Activated CD4-positive, alpha-beta T cell treated with anti-CD3 and anti-CD28 coated beads, Interleukin-2, Interleukin-6, amounts not matched to agents 100 ng/mL and 50 ng/mL, durations not matched to agents 16 hours and 8 hours (primary cell): ENCODE measurements at places on chromosomes 11 and 22.

- no peak for DNase-seq
Measured at GRCh38 chr11:111944139-111944538, 7.0 kb downstream of the DIXDC1 start.

DNA sequence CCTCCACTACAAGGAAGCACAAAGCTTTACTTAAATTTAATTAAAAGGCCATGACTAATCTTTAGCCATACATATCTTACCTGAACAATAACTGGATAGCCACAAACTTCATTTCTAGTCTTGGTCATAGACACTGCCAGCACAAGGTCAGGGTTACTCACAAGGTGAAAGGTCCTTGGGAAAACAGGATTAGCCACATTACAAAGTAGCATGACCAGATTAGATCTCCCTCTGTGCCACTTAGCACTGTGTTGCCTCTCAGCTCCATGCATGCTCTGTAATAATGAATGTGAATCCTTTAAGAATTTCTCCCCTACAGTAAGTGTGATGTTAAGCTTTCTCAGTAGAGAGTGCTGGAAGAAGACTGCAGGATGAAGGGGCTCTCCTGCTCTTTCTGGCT is 325.1 kb upstream of the MPPED2 start:
- DNase-seq, result no peak

DNA sequence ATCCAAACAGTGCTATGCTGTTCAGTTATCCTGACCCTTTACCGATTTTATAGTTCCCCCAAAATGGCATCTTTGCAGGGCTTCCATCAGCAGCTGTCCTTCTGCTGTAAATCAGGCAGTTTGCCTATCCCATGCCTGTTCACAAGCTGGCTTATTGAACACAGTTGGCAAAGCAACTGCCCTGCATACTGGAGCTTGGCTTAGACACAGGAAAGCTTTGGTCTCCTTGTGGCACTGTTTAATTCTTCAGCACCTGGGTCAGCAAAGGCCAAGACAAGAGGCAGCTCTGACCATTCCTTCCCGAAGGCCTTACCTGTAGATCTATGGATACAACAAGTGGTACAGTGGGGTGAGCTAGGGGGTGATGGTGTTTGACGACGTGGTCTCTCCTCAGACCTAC is 32.2 kb downstream of the TSPAN18 start:
- DNase-seq, result no peak

DNA sequence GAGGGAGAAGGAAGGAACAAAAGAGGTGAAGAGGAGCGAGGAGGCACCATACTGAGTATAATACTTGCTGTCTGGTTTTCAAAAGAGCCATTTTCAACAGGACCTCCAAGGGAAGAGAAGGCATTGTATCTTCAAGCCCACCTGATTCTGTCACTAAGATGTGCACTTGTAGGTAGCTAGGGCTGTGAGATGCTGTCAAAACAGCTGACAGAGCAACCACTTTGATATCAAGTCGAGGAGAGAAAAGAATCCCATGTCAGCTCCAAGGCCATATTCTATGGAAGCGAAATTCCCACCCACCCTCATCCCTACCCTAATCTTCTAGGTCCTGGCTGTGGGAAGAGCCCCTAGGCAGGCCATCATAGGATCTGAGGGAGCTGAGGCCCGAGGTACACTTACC is 70.9 kb upstream of the PRDM11 start:
- DNase-seq, result no peak

DNA sequence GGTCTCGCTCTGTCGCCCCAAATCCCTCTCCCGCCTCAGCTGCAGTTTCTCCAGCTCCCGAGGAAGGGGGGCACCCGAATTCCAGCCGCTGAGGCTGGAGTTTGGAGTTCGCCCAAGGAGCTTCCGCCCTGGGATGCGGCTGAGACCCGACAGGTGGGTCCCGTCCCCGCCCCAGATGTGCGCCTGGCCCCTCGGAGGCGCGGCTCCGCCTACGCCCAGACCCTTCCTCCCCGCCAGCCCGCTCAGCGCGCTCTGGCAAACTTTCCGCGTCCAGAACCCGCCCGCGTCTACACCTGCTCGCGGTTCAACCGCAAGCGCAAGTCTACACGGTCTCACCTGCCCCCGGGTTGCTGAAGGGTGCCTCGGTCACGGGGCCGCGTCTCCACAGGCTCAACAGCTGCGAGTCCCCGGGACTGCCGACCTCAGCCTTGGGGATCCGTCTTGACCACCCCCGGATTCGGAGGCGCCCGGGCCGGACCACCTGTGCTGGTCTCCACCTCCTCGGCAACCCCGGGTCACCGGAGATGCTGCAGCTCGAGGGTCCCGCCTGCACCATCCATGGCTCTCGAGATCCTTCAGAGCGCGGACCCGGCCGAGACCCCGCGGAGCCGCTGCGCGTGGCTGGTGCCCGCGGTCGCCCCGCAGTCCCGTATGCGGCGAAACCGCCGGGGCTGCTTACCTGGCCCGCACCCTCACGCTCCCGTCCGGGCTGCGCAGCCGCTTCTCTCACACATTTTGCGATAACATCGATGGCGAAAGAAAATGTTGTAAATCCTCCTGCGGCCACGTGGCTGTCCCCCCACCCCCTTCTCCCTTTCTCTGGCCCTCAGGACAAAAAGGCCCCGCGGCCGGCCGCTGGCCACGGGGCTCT is 63.6 kb downstream of the NFAM1 start:
- no peak for DNase-seq

DNA sequence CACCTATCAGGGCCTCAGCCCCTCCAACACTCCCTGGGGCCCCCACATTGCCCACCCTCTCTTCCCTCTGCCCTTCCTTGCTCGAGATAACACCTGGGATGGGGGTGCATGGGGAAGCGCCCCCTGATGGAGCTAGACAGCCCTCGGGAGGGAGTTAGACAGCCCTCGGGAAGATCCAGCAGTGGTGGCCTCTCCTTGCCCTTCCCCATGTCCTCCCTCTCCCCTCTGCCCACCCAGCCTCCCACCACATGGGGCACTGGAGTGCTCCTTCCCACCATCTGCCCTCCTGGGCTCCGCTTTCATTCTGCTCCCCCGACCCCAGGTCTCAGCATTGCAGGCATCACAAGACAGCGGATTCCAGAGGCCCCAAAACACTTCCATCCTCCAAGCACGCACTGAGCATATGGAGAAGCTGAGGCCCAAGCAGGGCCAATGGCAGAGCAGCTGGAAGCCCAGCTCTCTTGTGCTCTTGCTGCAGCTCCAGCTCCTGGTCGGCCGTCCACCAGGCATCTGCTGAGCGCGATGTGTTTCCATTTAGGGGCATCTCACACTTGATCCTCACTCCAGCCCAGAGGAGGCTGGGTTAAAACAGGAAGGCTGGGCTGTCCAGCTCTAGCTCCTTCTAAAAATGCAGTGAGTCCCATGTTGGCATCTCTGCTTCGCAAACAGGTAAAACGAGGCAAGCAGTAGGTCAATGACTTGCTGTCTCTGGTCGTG is 65.6 kb downstream of the IGLL1 start:
- no peak for DNase-seq
